ENCODE measurements at places on chromosomes 4 and X.

- no peak for DNase-seq
These were observed 11.4 kb downstream of the RNF150 start for GRCh38 chr4:141121768-141122454.

GRCh38 chr4:48432017-48432416 is 51.1 kb upstream of the SLC10A4 start:
- DNase-seq = no peak

GRCh38 chr4:38332699-38333098 is 331.3 kb upstream of the KLF3 start:
- DNase-seq = no peak

- peak; percentile 58 for DNase-seq
These were observed at the start of gene COL25A1 for GRCh38 chr4:109302361-109303139. Gene COL25A1, minus strand, starts transcription at chr4:109302658.

GRCh38 chrX:51144828-51145442 is 187.7 kb upstream of the NUDT10 start:
- peak; percentile 23 for DNase-seq

GRCh38 chr4:53459548-53459947 is 82.1 kb downstream of the FIP1L1 start:
- peak; percentile 39 for DNase-seq

DNA sequence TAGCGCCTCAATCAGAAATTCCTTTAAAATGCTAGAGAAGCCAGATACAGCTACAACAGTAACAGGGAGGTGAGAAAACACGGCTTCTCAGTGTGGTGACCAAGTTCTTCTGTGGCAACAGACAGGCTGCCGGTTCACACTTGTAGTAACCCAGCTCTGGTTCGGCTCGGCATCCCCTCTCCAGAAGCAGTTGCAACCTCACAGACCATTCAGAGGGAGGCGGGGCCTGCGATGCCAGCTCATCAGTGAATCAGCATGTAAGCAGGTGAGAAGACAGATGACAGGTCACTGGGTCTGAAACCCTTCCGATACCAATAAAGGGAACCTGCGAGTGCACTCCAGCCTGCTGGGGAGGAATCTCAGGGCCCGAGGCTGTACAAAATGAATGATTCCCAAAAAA is 251.0 kb downstream of the KCNIP4 start:
- DNase-seq = no peak

DNA sequence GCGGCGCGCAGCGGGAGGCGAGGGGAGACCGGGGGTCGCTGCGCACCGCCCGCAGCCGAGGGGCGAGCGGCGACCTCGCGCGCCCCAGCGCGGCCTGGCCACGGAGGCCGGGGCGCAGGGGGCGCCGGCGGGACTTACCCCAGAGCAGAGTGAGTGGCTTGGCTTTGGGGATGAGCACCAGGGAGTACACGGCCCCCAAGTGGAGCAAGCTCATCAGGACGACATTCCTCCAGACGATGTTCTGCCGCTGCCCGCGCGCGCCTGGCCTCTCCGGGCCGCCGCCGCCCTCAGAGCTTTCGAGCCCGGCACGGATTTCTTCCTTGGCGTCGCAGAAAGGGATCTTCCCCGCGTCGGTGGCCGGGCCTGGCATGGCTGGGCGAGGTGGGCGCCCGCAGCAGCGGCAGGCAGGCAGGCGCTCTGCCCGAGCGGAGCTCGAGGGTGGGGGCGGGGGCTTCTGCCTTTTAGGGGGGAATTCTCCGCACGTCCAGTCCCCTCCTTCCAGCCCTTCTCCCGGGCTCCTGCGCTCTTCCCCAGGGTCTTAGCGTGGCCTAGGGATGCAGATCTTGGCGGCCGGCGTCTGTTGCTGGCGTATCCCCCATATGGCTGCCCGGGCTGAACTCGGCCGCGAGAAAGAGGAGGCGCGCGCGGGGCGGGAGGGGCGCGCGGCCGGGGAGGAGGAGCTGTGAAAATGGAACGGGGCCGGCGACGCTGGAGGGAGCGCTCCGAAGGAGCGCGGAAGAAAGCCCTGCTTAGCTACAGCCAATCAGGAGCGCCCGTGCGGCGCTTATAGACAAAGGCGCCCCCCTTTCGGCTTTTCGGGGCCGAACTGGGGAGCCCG is at the start of gene SCD5:
Gene SCD5 (minus strand): TSS at position 629 of the 838 bp plus-strand sequence. CDS start 259 bp downstream, at position 370.
- DNase-seq = peak; percentile 66

GRCh38 chr4:18422685-18423084 is 401.1 kb upstream of the LCORL start:
- no peak for DNase-seq

Data from COLO829 (cell line).